HTR-8/SVneo (cell line): ENCODE measurements at places on chromosomes 5 and 9.
A peak's percentile ranks its signal among the peaks of the same experiment; 100 is the strongest.

DNA sequence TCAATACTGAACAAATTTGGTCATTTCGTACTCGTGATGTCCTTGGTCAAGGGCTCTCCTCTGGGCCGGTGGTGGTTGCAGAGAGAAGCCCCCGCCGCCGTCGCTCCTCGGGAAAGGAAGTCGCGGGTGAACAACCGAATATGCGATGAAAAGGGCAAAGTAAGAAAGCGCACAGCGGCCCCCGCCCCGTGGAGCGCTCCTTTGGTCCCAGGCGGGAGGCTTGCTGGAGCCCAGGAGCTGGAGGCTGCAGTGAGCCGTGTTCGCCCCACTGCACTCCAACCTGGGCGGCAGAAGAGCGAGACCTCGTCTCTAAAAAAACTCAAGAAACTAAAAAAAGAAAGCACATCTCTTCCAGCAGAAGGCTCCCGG is 108.4 kb upstream of the LARP1 start:
- DNase-seq = no peak

DNA sequence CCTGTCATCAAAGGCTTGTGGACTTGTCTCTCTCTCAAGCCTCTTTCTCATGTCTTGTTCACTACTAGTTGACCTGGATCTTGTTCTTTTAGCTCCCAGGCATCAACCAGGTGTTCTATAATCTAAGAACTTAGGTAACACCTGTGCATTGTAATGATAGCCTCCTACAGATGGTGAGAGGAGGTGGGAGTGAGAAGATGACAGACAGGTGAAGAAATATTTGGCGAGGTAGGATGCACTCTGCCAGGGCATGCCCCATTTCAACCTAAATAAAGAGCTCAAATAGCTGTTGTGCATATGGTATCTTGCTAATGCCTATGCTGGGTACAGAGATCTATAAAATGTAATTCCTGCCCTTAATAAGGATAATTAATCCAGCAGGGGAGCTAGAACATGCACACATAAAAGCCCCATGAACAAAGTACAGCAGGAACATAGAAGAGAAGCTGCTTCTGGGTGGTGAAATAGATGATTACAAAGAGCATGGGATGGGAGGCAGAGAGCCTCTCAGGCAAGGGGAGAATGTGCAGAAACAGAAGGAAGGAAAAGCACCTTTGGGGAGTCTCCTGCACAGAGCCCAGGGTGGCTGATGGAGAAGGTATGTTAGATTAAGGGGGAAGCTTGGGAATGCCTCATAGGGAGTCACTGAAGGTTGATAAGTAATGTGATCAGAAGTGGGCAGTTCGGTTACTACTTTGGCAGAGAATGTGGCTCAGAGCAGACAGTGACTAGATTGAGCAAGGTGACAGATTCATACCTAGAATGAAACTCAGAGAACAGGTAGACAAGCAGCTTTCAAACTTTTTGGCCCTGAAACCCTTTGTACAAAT is 28.0 kb upstream of the PLIN2 start:
- no peak for DNase-seq

- peak; percentile 21 for DNase-seq
Observed at GRCh38 chr5:130337179-130337888, 433.1 kb downstream of the CHSY3 start.

- peak; percentile 43 for DNase-seq
Observed at GRCh38 chr9:83978992-83979811, 813 bp downstream of the HNRNPK start.

DNA sequence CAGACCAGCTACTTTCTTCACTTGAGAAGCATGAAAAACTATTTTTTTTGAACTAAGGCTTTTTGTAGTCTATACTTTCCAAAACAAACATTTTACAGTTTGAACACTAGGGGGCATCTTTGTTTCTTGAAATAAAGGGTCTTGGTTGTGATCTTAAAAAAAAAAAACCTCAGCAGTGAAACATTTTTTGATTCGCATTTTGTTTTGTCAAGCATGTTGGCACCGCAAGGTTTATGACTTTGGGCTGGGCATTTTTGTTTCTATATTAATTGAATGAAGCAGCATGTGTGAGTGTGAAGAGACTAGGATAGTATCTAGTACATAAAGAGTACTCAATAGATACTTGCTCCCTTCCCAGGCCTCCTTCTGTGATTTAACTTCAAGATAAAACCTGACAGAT is 31.6 kb upstream of the ACOT12 start:
- DNase-seq = peak; percentile 17

DNA sequence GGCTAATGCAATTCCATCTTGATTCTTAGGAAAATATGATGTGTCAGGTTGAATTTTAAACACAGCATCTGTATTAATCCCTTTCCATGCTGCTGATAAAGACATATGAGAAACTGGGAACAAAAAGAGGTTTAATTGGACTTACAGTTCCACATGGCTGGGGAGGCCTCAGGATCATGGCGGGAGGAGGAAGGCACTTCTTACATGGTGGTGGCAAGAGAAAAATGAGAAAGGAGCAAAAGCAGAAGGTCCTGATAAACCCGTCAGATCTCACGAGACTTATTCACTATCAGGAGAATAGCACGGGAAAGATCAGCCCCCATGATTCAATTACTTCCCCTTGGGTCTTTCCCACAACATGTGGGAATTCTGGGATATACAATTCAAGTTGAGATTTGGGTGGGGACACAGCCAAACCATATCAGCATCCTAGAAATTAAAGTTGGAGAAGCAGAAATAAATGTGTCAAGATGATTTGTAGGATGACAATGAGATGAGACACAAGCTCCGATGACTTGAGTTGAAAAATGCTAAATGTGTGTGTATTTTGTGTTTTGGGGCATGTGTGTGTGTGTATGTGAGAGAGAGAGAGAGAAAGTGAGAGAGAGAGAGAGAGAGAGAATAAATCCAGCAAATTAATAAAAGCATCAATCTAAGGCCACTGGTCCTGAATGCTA is 48.5 kb upstream of the ANKRD55 start:
- no peak for DNase-seq
